ENCODE measurements at places on chromosomes 13 and 19. TPM values are rescaled to one million over a fixed set of nuclear protein-coding genes. Genes with fewer than 3 reads are reported as not detected.

- DNase-seq: no peak
Observed at GRCh38 chr19:15779756-15780476, 7.5 kb upstream of the OR10H5 start.

The WDR62 gene
- total RNA-seq: 30.9 TPM

The LGI4 gene
- total RNA-seq: 15.1 TPM

- no peak for DNase-seq
Observed at GRCh38 chr19:41871573-41872383, 5.3 kb upstream of the CD79A start.

The ZNF610 gene
- 4.4 TPM for total RNA-seq
